ENCODE measurements at places on chromosomes 2 and 18.

DNA sequence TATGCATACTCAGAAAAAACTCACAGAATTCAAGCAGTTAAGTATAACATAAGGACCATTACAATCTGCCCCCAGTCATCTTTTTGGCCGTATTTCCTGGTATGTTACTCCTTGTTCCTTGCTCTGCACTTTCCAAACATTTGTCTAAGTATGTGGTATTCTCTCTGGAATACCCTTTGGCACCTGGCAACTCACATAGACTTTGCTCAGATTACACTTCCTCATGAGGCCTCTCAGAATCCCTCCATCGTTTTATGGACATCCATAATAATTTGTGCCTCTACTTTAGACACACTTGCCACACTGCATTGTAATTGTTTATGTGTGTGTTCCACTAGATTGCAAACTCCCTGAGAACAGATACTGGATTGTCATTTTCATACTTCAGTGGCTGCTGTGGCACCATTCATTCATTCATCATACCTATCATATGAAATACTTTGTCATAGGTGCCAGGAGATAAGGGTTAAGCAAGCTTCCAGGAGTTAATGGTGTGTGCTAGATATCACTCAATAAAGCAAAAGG is 84.0 kb downstream of the HIBCH start:
- no peak for DNase-seq

GRCh38 chr2:151762694-151763093 is 28.4 kb upstream of the NEB start:
- no peak for DNase-seq

GRCh38 chr2:112541315-112542122 is 746 bp upstream of the POLR1B start:
- DNase-seq: peak; percentile 76

GRCh38 chr2:70937866-70938585 is 2.3 kb downstream of the ATP6V1B1 start:
- no peak for DNase-seq

GRCh38 chr2:158041400-158041799 is 60.3 kb upstream of the UPP2 start:
- no peak for DNase-seq

DNA sequence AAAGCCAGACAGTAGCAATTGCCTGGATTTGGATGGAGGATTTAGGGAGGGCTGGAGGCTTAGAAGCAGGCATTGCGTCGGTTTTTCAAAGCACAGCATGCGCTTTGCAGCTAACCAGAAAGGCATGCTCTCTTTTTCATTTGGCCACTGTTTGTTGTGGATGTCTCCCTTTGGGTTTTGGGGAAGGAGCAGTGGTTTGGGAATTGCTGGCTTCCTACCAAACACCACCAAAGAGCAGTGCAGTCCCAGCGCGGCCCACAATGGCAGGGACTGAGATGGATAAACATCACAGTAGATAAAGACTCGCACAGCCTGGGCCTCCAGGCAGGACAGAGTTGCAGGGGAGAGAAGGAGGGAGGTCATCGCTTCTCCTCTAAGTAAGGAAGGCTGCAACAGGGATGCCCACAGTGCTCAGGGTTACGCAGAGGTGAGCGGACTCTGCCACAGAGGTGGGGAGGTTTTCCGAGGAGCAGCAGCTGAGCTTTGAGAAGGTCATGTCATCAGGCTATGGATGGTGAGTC is 148.5 kb downstream of the MYT1L start:
- DNase-seq: no peak

GRCh38 chr2:143148011-143148410 is 18.8 kb downstream of the ARHGAP15 start:
- DNase-seq: no peak

DNA sequence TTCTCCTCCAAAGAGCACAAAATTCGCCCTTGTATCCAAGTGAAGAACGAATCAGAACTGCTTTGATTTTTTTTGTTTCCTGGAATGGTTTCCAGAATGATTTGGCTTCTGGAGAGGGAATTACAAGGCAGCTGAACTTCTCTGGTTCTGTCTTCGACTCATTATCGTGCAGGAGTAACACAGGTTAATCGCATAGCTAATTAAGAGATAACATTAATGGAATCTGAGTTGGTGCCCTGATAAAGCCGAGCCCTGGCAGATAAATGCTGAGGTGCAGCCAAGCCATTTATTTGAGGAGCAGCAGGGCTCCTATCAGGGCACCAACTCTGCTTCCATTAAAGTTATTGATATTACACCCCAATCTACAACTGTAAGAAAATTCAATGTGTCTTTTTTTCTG is 433.7 kb downstream of the ZNF521 start:
- DNase-seq: no peak

- DNase-seq: no peak
These were observed 100.8 kb downstream of the NEDD4L start for GRCh38 chr18:58144671-58145285.

GRCh38 chr2:130720528-130720927 is 8.3 kb upstream of the GPR148 start:
- DNase-seq: no peak

DNA sequence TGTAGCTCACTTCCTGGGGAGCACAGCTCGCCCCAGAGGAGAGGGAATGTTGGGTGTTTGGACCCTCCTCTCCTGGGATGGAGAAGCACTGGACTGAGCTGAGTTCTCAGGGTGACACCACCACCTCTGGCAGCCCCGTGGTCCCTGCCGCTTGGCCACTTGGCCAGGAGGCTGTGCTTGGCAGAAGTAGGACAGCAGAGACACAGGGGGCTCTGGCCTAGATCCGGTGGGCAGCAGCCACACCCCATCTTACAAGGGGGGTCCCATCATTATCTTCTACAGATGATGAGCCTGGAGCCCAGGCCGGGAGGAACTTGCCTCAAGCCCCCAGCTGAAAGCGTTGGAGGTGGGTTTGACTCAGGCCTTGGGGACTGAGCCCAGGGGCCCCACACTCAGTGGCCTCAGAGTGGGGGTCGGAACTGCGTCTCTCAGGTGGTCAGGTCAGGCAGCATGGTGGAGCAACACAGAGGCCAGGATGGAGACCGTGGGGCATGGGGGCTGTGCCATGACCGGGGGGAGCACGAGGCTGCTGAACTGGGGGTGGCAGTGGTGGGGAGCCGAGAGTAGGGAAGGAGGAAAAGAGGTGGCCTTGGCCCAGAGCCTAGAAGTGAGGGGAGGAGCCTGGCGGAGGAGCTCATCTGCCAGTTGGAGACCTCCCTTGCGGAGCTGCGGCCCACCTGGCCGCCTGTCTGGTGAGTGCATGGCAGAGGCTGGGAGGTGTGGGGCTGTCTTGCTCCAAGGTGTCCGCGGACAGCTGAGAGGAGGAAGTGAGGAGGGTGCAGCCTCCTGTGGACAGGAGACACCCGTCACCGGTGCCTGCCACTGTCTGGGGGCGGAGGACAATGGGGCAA is 63.6 kb upstream of the HDAC4 start:
- DNase-seq: peak; percentile 19

DNA sequence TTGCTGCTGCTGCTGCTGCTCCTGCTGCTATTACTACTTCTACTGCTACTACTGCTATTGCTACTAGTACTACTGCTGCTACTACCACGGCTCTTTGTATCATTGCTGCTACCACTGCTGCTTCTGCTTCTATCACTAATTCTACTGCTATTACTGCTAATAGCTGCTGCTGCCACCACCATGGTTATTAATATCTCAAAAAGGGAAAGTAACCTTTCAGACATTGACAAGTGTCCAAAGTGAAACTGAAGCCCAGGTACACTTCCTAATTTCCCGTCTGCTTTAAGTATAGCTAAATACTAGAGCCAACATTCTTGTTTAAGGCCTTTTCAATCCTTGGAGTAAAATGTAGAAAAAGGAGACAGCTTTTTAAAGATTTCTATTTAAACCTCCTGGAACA is 45.4 kb upstream of the EHBP1 start:
- no peak for DNase-seq

DNA sequence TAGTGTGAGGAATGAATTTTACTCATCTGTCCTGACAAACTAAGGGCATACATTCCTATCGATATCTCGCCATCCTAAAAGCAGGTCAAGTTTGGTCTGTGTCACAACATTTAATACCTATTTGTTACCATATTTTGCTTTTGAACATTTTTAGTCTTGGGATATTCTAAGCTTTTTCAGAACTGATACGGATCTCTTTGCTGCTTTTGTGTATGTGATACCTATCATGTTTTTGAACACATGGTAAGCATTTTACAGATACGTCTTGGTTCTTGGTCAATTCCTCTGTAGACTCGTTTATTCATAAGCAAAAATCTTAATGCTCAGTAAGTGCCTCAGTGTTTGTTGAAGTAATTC is 592 bp downstream of the ZNF397 start:
- DNase-seq: no peak

- DNase-seq: no peak
These were observed 77.6 kb downstream of the AFF3 start for GRCh38 chr2:100064592-100065428.

DNA sequence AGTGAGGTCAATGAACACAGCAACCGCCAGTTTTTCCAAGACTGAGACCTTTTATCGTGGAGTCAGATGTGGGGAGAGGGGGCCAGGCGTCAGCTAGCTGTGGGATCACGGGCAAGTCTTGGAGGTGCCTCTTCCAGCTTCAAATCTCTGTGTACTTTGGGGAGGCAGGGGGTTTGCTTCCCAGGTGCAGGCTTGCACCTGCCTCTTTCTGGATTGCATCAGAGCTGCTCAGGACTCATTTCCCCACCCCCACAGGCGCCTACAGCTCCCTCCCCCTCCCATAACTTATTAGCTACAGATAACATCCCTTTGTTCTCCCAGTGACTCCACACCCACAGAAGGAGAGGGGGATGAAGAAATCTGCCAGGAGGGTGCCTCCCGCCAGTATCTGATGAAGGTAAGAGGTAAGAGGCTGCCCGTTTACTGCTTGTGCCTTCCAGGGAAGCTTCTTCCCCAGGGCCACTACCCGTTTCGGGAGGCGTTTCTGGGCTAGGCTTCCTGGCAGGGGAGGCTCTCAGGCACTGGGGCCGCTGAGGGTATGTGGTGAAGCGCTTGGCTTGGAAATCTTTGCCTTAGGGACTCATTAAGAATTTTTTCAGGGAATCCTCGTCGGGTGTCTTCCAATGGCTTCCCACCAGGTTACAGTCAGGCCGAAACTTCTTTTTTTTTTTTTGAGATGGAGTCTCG is 18.8 kb upstream of the MRPL33 start:
- no peak for DNase-seq

DNA sequence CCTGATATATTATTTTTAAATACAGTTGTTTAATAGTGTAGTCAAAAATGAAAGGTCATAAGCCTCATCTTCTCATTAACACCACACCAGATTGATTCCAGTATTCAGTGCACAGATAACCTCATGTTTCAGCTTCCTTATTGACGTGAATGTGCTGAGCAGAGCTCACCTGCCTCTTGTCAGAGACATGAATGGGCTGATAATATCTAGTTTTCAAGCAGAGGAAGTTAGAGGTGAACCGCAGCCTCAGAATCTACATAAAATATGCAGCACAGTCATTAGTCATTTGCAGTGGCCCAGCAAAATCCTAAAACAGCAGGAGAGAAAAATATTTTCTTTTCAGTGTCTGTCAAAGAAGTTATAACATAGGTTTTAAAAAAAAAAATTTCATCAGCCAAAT is 216.2 kb downstream of the GBX2 start:
- DNase-seq: no peak

GRCh38 chr2:189406586-189407233 is 34.6 kb upstream of the WDR75 start:
- DNase-seq: no peak

- no peak for DNase-seq
These were observed 343.5 kb upstream of the NT5C1B start for GRCh38 chr2:18932853-18933252.

GRCh38 chr2:150309311-150310080 is 178.0 kb downstream of the RND3 start:
- no peak for DNase-seq

DNA sequence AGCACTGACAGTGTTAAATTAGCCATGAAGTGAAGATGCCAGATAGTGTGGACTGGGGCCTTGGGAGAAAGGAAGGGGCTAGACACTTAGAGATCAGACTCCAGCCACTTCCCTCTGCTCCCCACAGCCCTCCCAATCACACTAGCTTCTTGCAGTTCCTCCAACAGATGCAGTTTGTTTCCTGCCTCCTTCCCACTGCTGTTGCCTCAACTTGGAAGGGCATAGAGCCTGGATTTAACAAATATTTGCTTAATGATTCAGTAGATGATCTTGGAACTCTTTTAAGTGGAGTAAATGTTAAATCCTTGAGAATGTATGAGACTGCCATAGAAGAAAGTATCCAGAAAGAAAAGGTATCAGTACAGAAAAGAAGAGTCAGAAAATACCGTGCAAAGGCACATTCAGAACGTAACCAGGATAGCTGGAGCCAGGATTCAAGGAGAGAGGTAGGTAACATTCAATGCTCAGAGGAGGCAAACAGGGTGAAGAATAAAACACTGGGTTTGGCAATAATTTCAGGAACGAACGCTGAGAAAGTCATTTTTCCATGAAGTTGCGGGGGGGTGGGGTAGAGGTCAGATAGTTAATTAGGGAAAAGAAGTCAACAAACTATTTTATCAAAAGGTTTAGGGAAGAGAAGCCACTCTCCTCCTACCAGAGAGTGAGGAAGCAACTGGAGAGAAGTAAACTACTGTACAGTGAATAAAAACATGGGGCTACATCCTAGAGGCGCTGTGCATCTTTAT is 1.3 kb upstream of the BZW1 start:
- DNase-seq: no peak

DNA sequence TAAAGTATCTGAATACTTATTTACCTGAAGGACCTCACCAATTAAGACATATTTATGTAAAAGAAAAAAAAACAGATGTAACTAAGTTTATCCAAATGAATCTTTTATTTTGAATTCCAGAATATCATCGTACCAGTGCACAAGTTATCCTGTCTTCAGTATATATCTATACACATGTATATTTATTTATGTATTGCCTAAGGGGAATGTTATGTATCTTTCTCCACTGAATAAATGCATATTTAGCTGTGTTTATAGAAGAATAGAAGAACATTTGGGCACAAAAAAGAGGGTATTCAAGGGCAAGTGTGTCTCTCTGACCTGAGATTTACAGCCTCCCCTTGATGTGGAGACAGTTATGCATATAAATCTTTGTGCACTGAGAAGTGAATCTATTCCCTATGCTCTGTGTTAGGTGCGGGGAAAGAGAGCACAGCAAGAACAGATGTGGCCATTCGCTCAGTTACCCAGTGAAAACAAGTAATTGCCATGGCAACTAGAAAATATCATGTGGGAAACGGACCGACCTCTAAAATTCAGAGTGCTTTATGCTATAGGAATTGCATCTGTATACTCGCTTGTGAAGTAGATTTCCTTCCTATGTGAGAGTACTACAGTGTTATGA is 39.5 kb upstream of the ASXL3 start:
- no peak for DNase-seq

DNA sequence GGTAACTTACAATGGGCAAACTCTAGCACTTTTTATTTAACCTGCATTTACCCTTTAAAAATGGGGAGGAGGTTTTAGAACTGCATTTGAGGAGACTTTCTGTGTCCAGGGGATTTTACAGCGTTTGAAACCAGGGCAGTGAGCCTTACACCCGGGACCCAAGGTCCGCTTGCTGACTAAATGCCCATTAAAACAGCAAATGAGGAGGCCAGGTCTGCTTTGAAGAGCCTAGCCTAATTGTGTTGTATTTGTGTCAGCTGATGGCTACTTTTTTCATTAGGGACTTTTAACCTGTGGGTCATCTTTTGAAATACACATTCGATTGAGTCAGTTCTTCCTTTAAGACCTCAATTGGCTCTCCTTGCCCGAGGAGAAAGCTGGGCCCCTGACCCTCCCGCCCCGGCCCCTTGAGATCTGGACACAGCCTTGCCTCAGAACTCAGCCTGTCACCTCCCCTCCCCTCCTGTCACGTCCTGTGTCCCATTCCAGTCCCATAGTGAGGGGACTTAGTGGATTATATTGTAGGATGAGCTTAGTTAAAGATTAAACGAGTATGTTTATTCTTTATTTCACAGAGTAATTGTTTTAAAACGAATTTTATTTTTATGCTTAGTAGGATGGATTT is 69.0 kb downstream of the KLHL29 start:
- DNase-seq: no peak

All from activated CD4-positive, CD25-positive, alpha-beta regulatory T cell treated with anti-CD3 and anti-CD28 coated beads, Interleukin-2, amount 50 U/mL, for 72 hours (primary cell).